NT2/D1 (cell line): ENCODE measurements at places on chromosomes 13 and 19.

GRCh38 chr13:60509601-60510386, 112.8 kb downstream of the TDRD3 start:
- no peak for DNase-seq

GRCh38 chr19:56764196-56764695, 76.3 kb downstream of the PEG3 start:
- no peak for DNase-seq

DNA sequence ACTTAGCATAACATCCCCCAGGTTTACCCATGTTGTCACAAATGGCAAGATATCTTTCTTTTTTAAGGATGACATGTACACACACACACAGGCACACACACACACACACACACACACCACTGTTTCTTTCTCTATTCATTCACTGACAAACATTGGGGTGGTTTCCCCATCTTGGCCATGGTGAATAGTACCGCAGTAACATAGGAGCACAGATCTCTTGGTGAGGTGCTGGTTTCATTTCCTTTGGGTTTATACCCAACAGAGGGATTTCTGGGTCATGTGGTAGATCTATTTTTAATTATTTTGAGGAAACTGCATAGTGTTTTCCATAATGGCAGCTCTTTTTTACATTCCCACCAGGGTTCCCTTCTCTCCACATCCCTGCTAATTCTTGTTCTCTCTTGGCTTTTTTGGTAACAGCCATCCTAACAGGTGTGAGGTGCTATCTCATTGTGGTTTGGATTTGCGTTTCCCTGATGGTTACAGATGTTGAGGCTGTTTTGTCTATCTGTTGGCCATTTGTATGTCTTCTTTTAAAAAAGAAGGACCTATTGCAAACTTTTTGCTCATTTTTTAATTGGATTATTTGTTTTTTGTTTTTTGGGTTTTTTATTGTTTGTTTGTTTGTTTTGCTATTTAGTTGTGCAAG, 251.7 kb upstream of the IRS2 start:
- no peak for DNase-seq

GRCh38 chr13:97124915-97125809, 97.0 kb upstream of the MBNL2 start:
- DNase-seq, result no peak

DNA sequence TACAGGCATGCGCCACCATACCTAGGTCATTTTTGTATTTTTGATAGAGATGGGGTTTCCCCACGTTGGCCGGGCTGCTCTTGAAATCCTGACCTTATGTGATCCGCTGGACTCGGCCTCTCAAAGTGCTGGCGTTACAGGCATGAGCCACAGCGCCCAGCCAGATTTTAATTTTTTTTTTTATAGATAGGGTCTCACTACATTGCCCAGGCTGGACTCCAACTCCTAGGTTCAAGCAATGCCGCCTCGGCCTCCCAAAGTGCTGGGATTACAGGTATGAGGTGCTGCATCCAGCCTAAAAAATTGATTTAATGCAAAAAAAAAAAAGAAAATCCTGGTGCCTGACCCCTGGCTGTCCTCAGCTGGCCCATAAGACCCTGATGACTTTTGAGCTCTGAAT, 24.9 kb upstream of the CERS4 start:
- no peak for DNase-seq

DNA sequence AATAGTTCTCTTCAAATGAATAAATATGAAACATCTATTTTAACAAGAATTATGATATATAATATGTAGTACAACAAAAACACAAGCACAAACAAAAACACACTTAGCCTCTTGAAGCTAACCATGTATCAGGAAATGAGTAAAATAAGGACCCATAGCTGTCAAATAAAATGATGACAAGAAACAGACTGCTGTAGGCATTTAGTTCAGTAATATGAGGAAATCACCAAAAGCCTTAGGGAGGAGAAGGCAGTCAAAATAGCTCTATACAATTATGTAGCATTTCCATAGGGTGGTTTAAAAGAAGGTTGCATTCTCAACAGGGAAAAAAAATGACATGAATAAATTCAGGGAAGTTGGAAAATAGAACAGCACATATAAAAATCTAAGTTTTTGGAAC, 163.4 kb downstream of the PCDH20 start:
- no peak for DNase-seq

DNA sequence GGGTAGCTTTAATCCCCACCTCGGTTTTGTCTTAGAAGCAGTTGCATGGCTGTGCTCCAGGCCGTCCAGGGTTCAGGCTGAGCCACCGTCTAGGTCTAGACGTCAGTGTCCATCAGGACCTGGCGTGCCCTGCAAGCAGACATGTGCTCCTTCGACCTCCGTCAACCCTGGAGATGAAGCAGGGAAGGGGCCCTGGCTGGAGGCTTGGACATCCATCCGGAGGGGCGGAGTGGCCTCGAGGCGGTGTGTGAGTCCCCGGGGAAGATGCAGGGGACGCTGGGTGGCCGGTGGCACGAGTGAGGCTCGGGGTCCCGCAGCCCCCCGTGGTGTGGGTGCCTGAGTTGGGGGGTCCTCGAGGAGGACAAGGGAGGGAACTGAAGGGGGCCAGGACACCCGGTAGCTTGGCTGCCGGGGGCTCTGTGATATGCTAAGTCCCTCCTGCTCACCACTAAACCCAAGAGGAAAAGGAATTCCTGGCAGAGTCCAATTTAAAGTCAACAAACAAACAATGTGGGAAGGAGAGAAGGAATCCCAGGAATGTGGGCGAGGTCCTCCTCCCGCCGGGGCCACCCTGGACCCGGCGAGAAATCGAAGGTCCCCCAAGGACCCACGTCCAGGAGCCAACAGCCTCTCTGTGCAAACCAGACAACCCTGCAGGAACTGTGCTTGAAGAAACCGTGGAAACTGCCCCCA, 14.9 kb upstream of the PTBP1 start:
- DNase-seq, result peak; percentile 69

DNA sequence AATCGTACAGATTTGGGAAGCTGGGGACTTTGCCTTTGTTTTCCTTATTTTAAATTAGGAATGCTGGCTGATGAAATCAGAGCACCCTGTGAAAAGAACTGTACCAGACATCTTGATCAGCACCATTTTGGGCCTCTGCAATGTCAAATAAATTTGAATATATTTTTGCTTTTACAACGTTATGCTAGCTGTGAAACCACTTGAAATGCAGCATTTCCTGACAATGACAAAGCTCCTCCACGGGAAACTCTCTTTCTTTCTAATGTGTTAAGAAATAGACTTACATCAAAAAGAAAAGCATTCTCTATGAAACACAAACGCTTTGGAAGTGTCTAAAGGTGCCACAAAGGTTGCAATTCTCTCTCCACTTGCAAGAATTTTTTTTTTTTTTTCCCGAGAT, 47.1 kb upstream of the MAP3K10 start:
- no peak for DNase-seq

GRCh38 chr19:7293762-7294557, at the start of gene INSR:
INSR (minus strand) TSS chr19:7294414; CDS start chr19:7293891, 523 bp downstream.
- peak; percentile 71 for DNase-seq

DNA sequence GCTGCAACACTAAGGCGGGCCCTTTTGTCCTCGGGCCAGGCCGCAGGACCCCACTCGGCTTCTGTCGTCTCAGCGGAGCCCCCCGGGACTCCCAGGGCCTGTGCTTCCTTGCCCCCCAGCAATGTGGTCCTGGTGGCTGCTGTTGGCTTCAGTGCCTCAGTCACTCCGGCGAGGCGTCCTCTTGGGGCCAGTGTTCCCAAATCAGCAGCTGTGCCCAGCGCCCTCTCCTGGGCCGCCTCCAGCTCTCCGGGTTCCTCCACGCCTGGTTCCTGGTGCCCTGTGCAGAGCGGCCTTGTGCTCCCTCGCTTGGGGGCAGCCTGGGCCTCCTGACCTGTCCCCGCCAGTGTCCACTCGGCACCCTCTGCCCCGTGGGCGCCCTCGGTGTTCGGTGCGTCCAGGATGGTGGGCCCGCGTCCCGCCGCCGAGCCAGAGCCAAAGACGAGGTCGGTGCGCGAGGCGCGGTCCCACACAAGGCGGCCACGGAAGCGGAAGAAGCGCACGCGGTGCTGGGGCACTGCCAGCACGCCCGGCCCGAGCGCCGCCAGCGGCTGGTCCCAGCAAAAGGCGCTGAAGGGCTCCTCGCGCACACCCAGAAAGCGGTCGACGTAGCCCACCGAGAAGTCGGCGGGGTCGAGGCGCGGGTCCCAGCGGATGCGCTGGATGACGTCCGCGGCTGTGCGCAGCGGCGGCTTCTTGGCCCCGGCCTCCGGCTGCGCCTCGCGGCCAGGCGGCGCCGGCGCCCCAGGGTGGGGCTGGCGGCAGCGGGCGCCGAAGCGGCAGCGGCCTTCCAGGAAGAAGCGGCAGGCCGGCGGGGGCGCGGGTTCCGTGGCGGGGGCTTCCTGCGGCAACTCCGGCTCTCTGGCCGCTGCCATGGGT, 685 bp downstream of the LENG9 start:
- DNase-seq, result no peak

- no peak for DNase-seq
Observed at GRCh38 chr13:51726446-51727193, 77.3 kb downstream of the DHRS12 start.

GRCh38 chr13:98976338-98976737, 1.5 kb downstream of the DOCK9 start:
- DNase-seq, result no peak

DNA sequence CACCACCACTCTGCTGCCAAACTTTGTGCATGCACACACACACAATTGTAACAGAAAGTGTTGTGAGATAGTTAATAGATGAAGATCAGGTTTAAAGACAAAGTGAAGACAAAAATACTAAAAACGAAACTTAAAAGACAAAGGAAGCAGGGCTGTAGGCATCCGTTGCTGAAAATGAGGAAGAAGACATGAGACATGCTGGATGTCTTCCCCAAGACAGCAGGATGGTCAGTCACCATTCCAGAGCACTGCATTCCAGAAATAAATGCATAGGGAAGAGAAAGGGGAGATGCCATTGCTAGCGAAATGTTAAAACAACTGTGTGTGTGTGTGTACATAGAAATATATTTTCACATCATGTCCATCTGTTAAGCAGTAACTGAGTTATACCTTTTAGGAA, 520.1 kb downstream of the SUCLA2 start:
- no peak for DNase-seq

- DNase-seq, result no peak
Observed at GRCh38 chr13:97914540-97914939, 38.9 kb upstream of the IPO5 start.

GRCh38 chr19:29615891-29616425, 9.9 kb downstream of the POP4 start:
- DNase-seq, result no peak

DNA sequence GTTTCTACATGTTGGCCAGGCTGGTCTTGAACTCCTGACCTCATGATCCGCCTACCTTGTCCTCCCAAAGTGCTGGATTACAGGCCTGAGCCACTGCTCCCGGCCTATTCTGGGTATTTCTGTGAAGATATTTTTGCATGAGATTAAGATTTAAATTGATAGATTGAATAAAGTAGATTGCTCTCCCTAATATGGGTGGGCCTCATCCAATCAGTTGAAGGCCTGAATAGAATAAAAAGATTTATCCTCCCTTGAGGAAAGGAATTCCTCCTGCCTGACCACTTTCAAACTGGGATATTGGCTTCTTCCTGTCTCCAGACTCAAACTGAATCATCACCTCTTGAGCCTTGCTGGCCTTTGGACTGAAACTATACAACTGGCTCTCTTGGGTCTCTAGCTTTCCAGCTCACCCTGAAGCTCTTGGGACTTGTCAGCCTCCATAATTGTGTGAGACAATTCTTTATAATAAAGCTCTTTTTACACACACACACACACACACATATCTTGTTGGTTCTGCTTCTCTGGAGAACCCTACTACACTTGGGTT, 36.1 kb upstream of the CXCL17 start:
- DNase-seq, result no peak

- DNase-seq, result peak; percentile 62
Observed at GRCh38 chr19:18007044-18007916, 690 bp upstream of the ARRDC2 start.

GRCh38 chr19:1170938-1171754, 2.9 kb downstream of the SBNO2 start:
- no peak for DNase-seq

DNA sequence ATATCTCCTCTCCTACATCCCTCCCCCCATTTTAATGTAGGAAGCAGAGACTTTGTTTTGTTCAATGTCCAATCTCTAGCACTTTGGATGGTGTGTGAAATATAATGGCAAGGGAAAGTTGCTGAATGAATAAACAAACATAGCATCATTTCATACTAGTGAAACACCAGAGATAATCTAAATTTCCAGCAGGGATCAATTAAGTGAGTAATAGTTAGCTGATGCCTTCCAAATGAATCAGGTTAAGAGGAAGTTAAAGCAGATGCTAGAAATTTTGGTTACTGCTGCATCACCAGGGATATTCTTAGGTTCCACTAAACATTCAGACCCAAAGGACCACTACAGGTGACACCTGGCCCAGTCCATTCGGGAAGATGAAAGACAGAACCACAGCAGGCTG, 8.1 kb downstream of the MRPS31 start:
- DNase-seq, result no peak

DNA sequence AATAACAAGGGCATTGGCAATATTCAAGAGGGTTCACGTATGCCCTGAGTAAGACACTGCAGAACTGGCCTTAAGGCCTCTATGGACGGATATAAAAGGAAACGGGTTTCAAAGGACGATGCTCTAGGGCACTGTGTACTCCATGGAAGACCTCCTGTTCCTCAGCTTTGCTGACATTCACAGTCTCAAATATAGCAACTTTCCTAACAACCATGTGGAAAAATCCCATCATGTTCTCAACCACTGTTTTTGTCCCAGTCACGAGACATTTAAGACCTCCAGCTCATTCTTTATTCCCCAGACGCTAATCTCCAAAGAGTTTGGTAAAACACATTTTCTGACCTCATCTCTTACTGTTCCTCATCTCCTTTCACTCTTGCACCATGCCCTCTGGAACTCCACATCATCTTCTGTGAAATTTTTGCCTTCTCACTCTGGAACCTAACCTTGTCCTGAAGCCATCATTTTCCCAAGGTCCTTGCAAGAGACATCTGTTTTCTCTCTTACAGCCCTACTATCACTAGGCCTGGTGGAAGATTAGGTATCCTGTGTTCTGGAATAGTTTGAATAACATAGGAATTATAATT, 37.6 kb downstream of the SPRY2 start:
- DNase-seq, result no peak

GRCh38 chr13:66899955-66900354, 330.2 kb downstream of the PCDH9 start:
- no peak for DNase-seq

GRCh38 chr19:42420055-42420544, 7.1 kb downstream of the LIPE start:
- no peak for DNase-seq

GRCh38 chr19:887072-887471, 5.9 kb downstream of the MED16 start:
- no peak for DNase-seq

GRCh38 chr13:30004204-30004603, 153.8 kb upstream of the UBL3 start:
- no peak for DNase-seq

GRCh38 chr13:109749365-109749764, 37.0 kb downstream of the IRS2 start:
- DNase-seq, result no peak
